ENCODE measurements at places on chromosomes 16 and 17.

- no peak for DNase-seq
Observed at GRCh38 chr17:41404024-41404671, 6.7 kb upstream of the KRT31 start.

DNA sequence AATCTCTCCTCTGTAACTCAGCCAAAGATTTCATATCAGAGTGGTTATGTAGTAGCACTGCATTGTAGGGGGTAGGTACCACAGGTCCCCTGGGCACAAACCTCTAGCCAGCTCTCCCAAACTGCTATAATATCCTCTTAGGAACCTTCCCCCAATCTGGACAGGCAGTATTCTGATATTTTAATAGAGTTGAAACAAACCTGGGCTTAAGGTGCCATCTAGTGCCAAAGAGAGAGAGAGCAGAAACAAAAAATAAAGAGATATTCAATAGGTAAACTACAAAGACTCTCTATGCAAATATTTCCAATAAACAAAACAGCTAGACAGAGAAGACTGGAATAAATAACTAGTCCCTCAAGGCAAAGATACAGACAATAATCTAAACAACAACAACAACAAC, 1070.0 kb downstream of the CDH11 start:
- no peak for DNase-seq

DNA sequence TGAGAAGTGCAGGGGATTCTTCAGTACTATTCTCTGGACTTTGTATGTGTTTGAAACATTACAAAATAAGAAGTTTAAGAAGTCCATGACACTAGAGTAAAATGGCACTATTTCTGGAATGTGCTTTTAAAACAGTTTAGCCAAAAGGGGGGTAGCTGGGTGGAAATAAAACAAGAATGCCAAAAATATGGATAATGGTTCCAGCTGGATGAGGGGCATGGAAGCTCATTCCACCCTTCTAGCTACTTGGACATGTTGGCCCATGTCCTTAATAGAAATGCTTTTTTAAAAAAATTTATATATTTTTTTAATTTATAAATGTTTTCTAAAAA, 13.1 kb downstream of the ZC3H7A start:
- DNase-seq = no peak

GRCh38 chr16:86578061-86578599, at the start of gene FOXL1:
Gene FOXL1, plus strand, starts transcription at chr16:86578549. Its CDS starts 175 bp downstream, at chr16:86578724.
- DNase-seq = no peak

- DNase-seq = no peak
Observed at GRCh38 chr16:30551781-30552180, 6.4 kb downstream of the ZNF764 start.

GRCh38 chr17:41617698-41618097, 5.1 kb upstream of the KRT16 start:
- no peak for DNase-seq

- no peak for DNase-seq
Observed at GRCh38 chr17:55321427-55322060, 56.8 kb downstream of the HLF start.

GRCh38 chr16:3945751-3946603, 65.5 kb upstream of the CREBBP start:
- DNase-seq = no peak

GRCh38 chr17:49722066-49722465, 14.3 kb upstream of the SLC35B1 start:
- DNase-seq = no peak

DNA sequence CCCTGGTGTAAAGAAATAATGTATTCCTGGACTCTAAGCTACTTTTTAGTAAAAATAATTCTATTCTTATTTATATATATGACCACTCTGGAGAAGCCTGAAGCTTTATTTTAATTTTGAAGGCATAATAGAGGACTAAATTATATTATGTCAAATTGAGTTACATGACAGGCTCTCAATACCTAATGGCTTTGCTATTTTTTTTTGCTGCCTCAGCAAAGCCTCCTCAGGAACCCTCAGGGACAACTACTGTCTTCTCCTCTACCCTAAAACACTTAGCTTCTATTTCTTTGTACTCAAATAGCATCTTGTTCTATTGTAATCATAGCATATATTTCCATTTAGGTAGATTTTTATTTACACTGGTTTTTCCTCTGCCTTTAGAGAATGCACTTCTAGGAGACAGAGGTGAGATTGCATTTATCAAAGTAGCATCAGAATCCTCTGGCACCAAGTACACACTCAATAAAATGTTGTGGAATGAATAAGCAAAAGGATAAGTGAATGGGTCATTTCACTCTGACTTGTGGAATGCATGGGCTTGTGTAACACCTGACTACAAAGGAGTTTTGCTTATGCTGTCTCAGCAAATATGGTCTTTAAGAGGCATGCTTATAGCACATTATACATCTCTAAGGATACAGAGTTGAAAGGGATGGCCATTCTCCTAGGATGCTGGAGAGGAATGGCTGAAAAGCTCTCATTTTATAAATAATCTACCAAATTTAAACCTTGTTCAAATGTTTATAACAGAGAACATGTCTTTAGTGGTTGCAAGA, 605.2 kb downstream of the KCNJ2 start:
- no peak for DNase-seq

GRCh38 chr16:70706948-70707465, 21.2 kb upstream of the MTSS2 start:
- no peak for DNase-seq

GRCh38 chr17:41814195-41814594, 1.4 kb downstream of the FKBP10 start:
- no peak for DNase-seq

GRCh38 chr17:81068411-81069134, 33.6 kb downstream of the BAIAP2 start:
- no peak for DNase-seq

DNA sequence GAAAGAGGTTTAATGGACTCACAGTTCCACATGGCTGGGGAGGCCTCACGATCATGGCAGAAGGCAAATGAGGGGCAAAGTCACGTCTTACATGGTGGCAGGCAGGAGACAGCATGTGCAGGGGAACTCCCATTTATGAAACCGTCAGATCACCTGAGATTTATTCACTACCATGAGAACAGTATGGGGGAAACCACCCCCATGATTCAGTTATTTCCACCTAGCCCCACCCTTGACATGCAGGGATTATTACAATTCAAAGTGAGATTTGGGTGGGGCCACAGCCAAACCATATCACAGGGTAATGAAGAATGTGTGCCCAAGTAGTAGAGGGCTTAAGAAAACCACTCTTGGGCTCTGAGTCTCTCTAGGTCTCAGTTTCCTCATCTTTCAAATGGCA, 85.1 kb downstream of the PRKCB start:
- no peak for DNase-seq

DNA sequence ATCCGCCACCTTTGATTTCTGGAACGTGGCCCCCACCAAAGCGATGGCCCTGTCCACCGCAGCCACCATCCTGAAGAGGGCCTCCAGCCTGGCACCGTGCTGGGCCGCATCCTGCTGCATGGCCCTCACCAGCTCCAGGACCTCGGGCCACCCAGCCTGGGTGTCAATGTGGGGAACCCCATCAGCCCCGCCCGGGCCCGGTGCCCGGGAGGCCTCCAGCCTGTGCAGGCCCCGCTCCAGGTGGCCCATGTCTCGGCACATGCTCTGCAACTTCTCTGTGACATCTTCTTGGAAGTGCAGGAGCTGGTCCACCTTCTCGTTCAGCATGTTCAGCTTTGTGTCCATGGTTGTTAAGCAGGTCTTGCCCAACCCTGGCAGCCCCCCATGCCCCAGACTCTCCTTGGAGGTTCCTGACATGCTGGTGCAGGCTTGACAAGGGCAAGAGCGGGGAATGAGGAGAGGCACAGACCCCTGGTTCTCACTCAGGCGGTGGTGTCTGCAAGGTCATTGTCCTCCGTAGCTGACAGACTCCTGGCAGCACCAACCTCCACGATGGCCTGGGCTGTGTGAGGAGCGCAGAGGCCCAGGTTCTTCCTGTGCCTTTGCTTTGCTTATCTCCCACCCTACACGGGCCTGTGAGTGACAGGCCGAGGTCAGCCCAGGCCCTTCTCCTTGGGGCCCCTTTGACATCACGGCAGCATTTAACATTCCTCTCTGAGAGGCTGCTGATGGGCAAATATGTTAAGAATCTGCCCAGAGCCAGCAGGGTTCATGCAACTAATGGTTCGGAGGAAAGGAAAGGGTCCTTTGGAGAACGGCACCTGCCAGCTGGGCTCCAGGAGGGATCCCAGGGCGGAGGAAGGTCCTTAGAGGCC, at the start of gene MYLK3:
Gene MYLK3, minus strand, starts transcription at position 568 of the 875 bp plus-strand sequence. Its CDS starts 151 bp downstream, at position 417.
- DNase-seq = no peak

GRCh38 chr16:23343643-23344612, 41.8 kb downstream of the SCNN1B start:
- DNase-seq = no peak

- DNase-seq = no peak
Observed at GRCh38 chr16:88073201-88073721, 122.0 kb downstream of the BANP start.

DNA sequence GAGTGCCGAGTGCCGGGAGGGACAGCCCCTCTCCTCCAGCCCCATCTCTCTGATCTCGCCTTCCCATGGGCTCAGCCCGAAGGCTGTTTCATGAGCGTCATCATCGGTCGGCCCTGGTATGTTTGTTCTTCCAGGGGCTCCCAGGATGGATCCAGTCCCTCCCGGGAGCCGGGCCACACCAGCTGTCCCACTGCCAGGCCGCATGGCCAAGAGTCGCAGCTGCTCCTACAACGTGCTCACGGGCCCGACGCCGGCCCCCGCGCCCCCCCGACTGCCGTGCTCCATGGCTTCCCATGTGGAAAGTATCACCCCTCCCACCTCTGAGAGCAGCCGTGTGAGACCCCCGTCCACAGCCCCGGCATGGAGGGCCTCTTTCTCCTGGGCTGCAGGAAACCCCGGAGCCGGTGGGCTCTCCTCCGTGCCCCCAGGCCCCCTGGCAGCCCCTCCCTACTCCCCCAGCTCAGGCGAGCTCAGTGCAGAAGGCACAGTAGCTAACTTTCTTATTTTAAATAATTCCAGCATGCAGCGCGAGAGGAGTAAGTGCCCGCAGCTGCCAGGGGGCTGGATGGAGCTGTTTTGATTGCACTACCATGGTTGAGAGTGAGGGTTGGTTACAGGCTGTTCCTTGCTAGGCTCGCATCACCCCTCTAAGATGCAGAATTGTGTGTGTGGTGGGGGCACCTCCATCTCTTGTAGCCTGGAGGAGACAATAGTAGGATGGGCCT, 26.6 kb upstream of the GSE1 start:
- no peak for DNase-seq

DNA sequence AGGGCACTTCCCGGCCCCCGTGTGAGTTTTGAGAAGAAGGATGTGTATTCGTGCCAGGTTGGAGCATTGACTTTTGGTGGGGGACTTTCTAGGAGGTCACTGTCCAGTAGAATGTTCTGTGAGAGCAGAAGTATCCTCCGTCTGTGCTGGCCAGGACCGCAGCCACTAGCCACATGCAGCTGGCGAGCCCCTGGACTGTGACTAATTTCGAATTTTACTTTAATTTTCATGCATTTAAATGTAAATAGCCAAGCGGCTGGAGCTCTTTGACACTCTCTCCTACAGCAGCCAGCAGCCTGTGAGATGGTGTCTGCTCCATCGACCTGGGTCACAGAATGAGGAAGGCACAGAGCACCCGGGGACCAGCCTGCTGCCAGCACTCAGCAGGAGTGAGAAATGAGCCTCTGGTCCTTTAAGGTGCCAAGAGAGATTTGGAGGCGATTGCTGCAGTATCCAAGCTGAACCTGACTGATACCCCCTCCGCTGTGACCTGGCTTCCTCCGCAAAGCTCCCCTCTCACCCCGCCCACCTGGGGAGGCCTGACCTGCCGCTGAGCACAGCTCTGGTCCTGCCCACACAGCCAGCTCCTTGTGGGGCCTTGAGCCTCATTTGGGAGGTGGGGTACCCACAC, 7.8 kb downstream of the ATP2A3 start:
- DNase-seq = no peak

DNA sequence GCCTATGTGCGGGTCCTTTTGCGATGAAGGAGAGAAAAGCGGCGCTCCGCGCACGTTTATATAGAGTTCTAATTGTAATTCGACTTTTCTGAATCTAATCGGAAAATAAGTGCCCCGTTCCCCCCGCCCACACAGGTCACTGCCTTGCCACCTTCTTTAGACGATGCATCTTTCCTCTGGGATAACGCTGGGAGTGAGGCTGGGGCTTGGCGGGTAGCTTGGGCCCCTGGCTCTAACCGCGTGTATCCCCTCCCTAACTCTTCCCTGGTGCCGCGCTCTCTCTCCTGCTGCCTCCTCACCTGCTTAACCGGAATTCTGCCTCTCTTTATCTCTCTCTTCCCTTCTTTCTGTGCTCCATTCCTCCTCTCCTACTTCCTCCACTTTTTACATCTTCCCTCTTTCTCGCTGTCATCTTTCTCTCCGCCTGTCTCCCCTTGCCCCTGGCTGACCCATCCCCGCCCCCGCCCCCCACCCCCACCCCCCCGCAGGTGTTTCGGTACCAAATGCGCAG, 2.6 kb downstream of the LHX1 start:
- DNase-seq = no peak

DNA sequence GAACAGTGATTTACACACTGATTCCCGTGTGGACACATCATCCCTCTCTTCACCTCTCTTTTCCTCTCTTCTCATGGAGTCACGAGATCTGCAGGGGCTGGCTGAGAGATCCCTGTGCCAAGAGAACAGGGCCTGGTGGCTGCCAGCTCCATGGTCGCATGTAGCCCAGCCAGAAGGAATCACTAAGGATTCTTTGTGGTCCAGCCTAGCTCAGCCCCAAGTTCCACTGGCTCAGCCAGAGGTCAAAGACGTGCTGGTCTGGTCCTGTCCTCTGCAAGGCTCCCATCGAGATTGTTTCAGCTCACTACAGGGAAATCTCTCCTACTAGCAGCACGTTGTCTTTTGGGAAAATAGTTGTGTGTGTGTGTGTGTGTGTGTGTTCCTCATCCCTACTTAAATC, 66.4 kb downstream of the NDEL1 start:
- DNase-seq = no peak

DNA sequence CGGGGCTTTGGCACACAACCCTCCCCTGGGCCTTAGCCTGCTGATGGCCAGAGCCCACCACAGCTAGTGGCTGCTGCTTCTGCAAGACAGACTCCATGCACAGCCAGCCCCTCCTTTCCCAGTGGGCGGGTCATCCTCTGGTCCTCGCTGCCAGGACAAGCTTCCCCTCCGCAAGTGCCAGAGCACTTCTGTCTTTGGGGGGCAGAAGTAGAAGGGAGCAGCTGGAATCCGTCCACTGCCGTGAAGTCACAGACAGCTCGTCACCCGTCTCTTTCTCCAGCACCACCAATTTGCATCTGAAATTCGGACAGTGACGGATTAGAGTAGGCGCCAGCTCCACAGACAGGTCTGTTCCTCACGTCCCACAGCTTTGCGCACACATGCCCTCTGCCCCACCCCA, 31.3 kb upstream of the NAT9 start:
- DNase-seq = no peak

GRCh38 chr16:87076950-87077749, 240.0 kb downstream of the C16orf95 start:
- no peak for DNase-seq

Measured in GM12892 (cell line).